Astrocyte of the cerebellum (primary cell): ENCODE measurements at places on chromosomes 1 and 21.

DNA sequence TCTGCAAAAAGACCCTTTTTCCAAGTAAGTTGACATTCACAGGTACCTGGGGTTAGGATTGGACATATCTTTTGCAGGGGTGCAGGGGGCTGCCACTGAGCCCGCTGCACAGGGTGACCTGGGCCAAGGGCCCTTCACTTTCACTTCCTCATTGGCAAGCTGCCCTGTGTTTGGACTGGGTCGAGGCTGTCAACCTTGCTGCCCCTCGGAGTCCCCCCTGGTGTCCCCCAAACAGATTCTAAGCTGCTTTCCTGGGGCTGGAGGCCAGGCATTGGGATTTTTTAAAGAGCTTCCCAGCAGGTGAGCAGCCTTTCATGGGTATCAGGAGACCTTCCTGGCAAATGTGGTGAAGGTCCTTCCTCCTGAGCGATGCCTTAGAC, 7.9 kb upstream of the UMODL1 start:
- no peak for DNase-seq

GRCh38 chr1:229625071-229625914, 629 bp downstream of the TAF5L start:
- DNase-seq, result no peak

DNA sequence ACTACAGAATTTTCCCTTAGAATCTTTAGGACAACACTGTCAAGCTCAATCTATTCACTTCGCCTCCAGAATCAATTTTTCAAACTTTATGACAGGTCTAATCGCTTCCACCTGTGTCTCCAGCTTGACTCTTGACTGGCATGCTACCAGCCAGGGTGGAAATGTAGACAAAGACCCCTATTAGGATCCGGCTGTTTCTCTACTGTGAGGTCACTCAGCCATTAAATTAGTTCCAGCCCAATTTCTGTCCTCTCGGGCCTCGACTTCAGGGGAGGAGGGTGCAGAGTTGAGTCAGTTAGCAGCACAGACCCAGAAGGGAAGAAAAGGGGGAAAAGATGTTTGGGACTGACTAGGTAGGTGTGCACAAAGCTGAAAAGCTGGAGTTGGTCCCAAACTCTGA, 78.5 kb downstream of the HLCS start:
- DNase-seq, result no peak

DNA sequence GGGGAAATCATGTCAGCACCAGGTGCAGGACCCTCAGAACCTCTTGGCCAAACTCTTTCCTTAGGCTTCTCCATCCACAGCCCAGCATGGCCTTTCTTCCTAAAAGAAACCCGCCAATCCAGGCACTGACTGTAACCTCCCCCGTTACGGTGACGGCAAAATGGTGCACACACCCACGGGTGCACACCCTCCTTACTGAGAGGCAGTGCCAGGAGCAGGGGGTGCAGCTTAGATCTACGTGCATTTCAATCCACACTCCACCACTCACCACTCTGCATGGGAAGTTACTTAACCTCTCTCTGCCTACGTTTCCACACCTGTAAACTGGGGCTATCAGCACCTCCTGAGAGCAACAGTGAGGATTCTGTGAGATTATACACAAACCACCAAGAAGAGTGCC, 31.0 kb downstream of the SUSD4 start:
- no peak for DNase-seq

DNA sequence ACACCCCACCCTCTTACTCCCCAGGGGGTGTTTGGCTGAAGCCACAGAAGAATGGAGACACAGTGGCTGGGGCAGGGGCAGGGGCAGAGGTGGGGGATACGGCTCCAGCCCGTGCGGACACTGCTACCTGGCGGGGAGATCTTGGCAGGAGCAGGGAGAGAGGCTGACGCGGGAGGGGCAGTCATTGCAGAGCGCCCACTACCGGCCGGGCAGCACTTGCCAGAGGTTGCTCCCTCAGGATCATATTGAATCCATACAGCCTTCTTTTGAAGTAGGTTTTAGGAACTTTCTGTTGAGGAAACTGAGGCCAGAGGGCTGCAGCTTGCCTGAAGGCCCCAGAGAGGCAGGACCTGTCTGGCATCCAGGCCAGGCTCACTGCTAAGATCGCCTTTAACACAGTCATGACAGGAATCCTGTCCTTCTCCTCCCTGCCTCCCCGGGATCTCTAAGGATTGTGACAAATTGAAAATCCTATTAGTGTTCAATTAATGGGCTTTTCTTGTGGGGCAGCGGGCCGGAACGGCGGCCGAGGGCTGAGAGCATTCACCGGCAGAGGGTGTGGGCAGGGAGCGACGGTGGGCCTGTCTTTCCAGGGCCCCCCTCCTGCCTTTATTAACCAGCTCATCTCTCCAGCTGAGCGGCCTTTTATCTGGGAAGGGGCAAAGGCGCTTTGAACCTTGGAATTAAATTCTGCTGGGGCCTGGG, 65.5 kb upstream of the WNT4 start:
- DNase-seq, result no peak
